ENCODE measurements at places on chromosomes 7 and 10. TPM values are rescaled to one million over a fixed set of nuclear protein-coding genes. Genes with fewer than 3 reads are reported as not detected.

Gene RBM17
- total RNA-seq, result 33.2 TPM

Gene MYL10
- not detected for total RNA-seq

Gene MINPP1
- 11.8 TPM for total RNA-seq

Gene FKBP14
- 20.0 TPM for total RNA-seq
